ENCODE measurements at places on chromosomes 12 and 14.

DNA sequence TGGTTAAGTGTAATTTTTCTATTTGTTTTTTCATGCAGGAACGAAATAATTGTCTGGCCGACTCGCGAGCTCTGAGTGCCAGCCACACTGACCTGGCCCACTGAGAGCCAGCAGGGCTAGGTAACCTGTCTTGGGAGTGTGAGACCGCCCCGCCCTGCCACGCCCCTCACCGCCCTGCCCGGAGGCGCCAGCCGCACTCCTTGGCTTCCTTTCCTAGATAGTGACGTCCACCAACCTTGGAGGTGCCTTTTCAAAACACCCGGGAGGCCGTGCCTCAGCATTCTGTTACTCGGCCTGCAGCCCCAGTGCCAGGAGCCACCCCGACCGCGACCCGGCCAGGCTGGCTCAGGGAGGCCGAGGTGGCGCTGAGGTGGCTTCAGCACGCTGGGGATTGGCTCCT is 21.7 kb downstream of the XRCC3 start:
- DNase-seq, result no peak

DNA sequence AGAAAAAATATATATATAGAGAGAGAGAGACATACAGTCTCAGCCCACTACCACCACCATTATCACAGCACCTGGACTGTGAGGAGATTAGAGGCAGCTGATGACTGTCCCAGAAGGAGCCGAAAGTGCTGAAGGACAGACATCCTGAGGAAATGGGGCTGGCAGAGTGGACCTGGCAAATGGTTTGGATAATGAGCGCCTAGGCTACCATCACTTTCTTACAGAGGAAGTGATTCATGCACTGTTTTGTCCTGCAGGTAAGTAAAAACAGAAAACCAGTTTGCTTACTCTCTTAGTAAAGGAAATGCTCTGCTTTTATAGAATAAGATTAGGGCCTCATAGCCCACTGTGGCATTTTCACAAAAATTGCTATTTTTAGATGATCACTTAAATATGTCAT is 28.6 kb upstream of the DNM1L start:
- DNase-seq, result no peak

DNA sequence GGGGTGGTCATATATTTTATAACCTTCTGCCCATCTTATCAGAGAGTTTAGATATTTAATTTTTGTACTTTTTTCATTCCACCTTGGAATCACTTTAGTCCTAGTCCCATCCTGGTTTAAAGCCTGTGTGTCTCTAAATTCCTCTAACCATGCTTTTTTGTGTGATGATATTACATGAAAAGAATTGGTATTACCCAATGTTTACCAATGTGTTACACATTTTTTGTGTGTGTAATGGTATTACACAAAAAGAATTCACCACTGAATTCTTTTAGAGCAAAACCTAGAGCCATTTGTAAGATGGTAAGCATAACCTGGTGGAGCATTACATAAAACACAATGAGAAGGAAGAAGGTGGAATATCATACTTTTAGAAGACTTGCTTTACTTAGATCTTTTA is 77.5 kb downstream of the FAR2 start:
- DNase-seq, result no peak

DNA sequence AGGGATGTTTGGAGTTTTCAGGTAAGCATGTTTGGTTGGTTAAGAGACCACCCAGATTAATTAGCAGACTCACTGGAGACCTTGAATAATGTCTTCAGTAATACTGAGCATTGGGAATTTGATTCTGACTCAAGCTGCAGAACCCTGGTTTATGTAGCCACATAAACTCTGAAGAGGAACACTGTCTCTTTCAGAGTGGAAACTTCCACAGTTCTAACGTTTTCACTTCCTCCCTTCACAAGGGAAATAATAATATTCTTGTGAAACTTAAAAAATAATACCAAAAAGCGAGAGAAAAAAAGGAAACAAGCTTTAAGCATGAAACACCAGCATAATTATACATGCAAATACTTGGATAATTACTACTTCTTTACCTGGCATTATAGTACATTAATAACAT is 40.0 kb upstream of the ST8SIA1 start:
- DNase-seq, result no peak

DNA sequence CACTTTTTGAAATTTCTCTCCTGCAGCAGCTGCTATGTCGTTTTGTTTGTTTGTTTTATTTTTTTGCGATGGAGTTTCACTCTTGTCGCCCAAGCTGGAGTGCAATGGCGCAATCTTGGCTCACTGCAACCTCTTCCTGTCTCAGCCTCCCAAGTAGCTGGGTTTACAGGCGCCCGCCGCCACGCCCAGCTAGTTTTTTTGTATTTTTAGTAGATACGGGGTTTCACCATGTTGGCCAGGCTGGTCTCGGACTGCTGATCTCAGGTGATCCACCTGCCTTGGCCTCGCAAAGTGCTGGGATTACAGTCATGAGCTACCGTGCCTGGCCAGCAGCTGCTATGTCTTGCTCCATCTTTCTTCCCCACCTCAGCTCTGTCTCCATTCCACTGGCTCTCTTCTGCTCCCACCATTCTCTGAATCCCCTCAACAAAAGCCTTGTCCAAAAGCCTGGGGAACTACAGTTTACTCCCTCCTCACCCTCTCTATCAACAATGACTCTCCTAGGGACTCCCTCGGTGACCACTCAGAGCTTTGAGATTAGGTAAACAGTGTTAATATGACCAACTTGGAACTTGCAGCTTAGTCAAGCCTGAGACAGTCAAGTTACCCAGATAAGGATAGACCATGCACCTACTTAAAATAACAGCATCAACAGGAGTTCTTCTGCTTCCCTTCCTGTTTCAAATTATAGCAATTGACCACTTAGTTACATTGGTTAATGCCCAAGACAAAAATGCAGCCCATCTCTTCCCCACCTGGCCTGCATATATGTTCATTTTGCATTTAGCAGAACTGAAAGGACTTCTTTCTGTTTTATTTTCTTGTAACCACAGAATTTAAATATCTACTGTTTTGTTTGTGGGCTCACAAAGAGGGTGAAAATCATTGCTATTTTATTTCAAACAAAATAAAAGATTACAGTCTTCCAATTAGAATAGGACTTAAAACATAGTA is 189.0 kb upstream of the AMIGO2 start:
- no peak for DNase-seq

GRCh38 chr14:90546767-90547166 is 149.9 kb downstream of the CALM1 start:
- DNase-seq, result no peak

DNA sequence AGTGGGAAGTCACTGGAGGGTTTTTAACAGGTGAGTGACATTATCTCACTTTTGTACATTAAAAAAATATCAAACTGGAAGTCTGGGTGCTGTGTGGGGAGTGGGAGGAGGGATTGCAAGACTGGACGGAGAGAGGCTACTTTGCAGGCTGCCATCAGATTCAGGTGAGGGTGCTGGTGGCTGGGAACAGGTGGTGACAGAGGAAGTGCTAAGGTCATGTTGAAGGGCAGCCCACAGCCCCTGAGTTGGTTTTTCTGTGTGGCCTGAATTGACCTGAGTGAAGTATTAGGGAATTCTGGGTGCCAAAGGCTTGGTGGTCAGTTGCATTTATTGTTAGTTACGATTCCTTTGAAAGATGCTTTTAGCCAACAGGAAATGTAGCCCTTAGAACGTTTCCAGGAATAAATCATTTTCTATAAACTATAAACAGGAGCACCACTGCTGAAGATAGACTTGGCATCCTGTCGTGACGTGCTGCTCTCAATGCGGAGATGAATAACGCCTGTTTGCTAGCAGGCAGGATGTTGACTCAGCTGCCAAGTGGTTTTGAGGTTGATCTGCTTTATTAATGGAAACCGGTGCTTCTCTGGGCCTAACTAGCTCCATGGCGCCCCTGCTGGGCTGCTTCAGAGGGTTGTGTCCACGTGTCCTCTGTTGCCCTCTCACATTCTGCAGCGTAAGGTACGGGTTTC is 707.5 kb upstream of the TMEM132C start:
- no peak for DNase-seq

GRCh38 chr12:106892075-106892474 is 63.6 kb upstream of the TMEM263 start:
- no peak for DNase-seq

- no peak for DNase-seq
These were observed 419.9 kb downstream of the LRIG3 start for GRCh38 chr12:58500399-58500798.

DNA sequence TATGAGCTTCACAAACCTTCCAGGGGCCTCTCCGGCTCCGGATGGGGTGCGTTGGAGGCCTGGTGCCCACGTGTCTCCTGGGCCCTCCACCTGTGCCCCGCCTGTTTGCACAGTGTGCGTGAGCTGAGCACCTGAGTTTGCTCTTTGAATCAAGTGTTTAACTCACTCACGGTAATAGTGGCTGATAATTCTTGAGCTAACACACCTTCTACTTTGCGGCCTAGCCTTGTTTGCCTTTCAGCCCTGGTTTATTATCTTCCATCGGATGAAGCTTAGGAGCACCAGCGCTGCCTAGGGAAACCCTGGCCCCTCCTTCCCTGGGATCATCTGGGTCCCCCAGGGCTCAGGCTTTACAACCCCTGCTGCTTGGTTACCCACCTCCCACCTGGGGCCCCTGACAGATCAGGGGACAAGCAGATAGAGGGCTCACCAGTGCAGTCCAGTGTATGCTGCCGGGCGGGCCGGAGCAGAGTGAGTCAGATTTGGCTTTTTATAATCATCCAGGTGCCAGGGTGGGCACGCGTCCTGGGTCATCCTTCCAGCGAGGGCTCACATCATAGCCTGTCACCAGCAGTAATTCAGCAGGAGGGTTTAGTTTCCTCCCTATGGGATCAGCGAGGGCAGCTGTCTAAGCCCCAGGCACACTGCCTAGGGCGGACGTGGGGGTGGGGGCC is 62.8 kb upstream of the RFLNA start:
- DNase-seq, result no peak

DNA sequence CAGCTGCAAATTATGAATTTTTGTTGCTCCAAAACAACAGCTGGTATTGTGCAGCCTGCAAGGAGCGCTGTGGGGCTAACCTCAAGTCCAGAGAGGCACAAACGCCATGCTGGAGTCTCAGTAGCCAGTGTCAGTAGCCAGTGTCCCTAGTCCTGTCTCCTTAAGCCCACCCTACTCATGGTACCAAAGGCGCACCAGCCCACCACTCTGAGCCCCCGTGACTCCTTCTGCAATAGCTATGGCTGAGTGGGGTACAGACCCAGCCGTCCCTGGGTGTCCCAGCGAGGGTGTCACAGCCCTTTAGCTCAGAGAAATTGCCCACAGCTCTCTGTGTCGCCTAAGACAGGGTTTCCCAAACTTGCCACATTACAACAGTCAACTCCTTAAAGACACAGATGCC is 65.2 kb downstream of the ARL6IP4 start:
- DNase-seq, result no peak

GRCh38 chr12:111413442-111414086 is 7.8 kb downstream of the SH2B3 start:
- no peak for DNase-seq

GRCh38 chr14:55240526-55241178 is 30.6 kb upstream of the FBXO34 start:
- DNase-seq, result no peak

GRCh38 chr12:52055731-52056711 is 4.8 kb downstream of the NR4A1 start:
- DNase-seq, result no peak
